ENCODE measurements at places on chromosomes 3 and 15.

DNA sequence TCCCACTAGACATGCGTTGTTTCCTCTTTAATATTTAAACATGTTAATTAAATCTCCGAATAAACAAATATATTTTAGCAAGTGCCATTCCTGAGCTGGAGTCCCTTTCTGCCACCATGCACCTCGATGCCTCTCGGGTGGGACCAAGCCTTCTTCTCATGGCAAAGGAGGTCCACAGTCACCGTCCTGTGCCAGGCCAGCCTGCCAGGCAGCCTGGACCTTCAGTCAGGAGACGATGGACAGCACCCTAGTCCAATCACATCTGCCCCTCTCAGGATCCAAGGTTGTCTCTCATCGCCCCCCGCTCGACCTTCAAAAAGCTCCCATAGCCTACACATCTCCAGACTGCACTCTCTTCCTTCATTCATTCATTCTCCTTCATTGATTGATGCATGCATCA, 22.6 kb downstream of the NTRK3 start:
- H3K27me3 ChIP-seq: no peaks in the 10 kb centered on the region
- DNase-seq: no peak
- no peak overlapping the region for H3K27ac ChIP-seq
- no peaks in the 10 kb centered on the region for H3K4me1 ChIP-seq

- no peak overlapping the region for H3K4me3 ChIP-seq
- no peak overlapping the region for H3K27ac ChIP-seq
- H3K36me3 ChIP-seq: no peaks in the 10 kb centered on the region
- peaks cover 6% of the 10 kb centered on the region for H3K27me3 ChIP-seq
Measured at GRCh38 chr15:78837543-78837942, 26.3 kb upstream of the ADAMTS7 start.

DNA sequence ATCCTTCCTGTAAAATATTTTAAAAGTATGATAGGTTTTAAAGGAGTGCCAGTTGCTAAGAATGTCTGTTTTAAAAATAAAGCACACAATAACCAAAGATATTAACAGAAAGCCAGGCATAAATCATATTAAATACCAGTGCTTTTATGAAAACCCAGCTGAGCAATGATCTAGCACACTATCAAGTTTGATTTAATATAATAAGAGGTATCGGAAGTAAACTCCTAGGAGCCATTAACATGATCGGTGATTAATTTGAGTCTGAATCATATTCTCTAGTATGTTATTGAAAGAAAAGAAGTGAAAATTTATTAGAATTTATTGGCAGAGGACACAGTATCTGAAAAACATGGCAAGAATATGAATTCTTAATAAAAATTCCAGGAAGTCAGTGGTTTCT, 91.7 kb downstream of the SPATA16 start:
- no peaks in the 10 kb centered on the region for H3K4me1 ChIP-seq
- H3K4me3 ChIP-seq: no peak overlapping the region
- DNase-seq: no peak

- DNase-seq: no peak
- H3K27ac ChIP-seq: no peak overlapping the region
- no peaks in the 10 kb centered on the region for H3K4me1 ChIP-seq
- H3K4me3 ChIP-seq: no peak overlapping the region
- H3K36me3 ChIP-seq: no peaks in the 10 kb centered on the region
- H3K27me3 ChIP-seq: no peaks in the 10 kb centered on the region
Measured at GRCh38 chr15:48358229-48359152, 27.3 kb downstream of the DUT start.

GRCh38 chr3:157865352-157866000, 240.7 kb downstream of the SHOX2 start:
- H3K27me3 ChIP-seq: no peaks in the 10 kb centered on the region
- H3K4me1 ChIP-seq: no peaks in the 10 kb centered on the region
- DNase-seq: no peak
- H3K27ac ChIP-seq: no peak overlapping the region
- no peaks in the 10 kb centered on the region for H3K36me3 ChIP-seq

GRCh38 chr15:92883876-92884435, 16.2 kb upstream of the CHD2 start:
- peak overlapping the region; percentile 55 for H3K4me3 ChIP-seq
- peaks cover 30% of the 10 kb centered on the region for H3K4me1 ChIP-seq
- H3K27me3 ChIP-seq: no peaks in the 10 kb centered on the region
- H3K27ac ChIP-seq: peak overlapping the region; percentile 84
- no peaks in the 10 kb centered on the region for H3K36me3 ChIP-seq

DNA sequence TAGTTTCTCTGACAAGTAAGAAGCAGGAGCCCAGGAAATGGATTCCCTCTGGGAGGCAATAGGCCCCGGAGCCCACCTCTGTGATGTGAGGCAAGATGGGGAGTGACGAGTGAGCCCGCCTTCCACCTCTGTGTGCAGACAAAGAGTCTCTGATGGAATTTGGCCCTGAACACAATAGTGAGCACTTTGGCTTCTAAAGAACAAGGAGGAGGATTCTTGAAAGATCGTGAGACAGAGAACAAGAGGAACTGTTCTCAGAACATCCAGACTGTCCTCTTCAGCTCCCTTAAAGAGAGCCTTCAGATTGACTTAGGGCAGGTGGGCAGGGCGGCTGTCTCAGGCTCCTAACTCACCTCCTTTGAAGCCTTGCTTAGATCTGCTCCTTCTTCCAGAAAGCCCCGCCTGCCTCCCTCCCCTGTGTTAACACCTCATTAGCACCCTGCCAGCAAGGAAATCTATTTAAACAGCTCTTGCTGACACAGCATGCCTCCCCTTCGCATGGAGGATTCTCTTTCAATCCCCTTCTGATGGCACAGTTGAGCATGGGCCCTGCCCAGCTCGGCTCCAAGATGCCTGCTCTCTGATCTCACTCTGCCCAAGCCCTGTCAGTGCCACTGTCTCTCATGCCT, 430.3 kb downstream of the NTRK3 start:
- no peak for DNase-seq
- no peak overlapping the region for H3K4me3 ChIP-seq
- H3K27ac ChIP-seq: no peak overlapping the region
- H3K36me3 ChIP-seq: no peaks in the 10 kb centered on the region

DNA sequence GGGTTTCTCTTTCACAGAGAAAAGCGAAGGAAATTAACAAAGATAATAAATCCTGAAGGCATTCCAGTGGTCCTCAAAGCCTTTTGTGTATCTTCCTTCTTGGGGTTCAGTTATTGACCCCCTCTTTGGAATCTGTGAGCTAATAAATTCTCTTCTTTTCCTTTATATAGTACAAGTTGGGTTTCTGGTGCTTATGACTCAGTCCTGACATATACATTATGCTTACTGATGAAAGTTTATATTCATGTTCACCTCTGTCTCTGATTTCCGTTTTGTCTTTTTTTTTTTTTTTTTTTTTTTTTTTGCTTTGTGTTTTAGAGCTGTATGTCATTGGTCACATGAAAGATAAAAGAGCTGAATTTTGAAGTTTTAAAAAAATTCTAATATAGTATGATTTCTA, 230.7 kb upstream of the RBMS3 start:
- H3K4me1 ChIP-seq: no peaks in the 10 kb centered on the region
- H3K36me3 ChIP-seq: no peaks in the 10 kb centered on the region
- H3K27ac ChIP-seq: no peak overlapping the region

- DNase-seq: no peak
- no peak overlapping the region for H3K4me3 ChIP-seq
- peaks cover 8% of the 10 kb centered on the region for H3K36me3 ChIP-seq
- no peaks in the 10 kb centered on the region for H3K27me3 ChIP-seq
- H3K27ac ChIP-seq: no peak overlapping the region
Measured at GRCh38 chr15:56225520-56225919, 18.2 kb downstream of the RFX7 start.

DNA sequence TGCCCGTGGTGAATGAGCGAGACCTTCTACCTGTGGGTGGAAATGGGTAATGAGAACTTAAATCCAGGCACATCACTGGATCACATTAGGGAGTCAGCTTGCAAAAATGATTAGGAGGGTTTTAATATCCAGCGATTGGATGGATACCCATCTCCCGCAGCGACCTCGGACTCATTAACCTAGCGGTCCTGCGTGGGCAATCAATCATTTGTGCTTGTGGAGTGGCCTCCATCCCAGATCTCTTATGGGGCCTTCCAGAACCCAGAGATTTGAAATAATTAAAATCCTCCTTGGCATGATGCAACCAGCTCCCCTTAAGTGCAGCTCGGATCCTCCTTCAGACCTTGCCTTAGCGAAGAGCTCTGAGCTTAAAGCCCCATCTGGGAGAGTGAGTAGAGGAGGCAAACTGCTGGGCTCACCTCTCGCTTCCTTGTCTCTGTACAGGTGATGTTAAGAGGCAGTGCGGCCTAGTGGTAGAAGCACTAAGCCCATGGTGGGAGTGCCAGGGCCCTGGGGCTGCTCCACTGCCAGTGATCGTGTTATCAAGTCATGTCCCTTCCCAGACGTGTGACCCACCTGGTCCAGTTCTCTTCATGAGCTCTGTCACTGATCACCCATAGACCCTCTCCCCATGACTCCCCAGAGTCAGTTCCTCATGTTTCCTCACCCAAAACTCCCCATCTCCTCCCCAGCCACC, 285.2 kb upstream of the TLE3 start:
- H3K4me1 ChIP-seq: peaks cover 3% of the 10 kb centered on the region
- DNase-seq: no peak
- H3K27me3 ChIP-seq: peaks cover 23% of the 10 kb centered on the region
- H3K36me3 ChIP-seq: no peaks in the 10 kb centered on the region
- H3K27ac ChIP-seq: no peak overlapping the region

Data from T-cell (primary cell).